ENCODE measurements at places on chromosomes 5 and 9. TPM values are rescaled to one million over a fixed set of nuclear protein-coding genes. Genes with fewer than 3 reads are reported as not detected.
A peak's percentile ranks its signal among the peaks of the same experiment; 100 is the strongest.

The ZFAND5 gene
- 69.8 TPM for polyA plus RNA-seq

The ARHGEF37 gene
- polyA plus RNA-seq: 0.20 TPM

The SARDH gene
- polyA plus RNA-seq: 5.8 TPM

The PFN3 gene
- polyA plus RNA-seq: not detected

The HEMGN gene
- polyA plus RNA-seq: 2.7 TPM

The IRGM gene
- polyA plus RNA-seq: 0.37 TPM

The STK32A gene
- polyA plus RNA-seq: not detected

- H3K27ac ChIP-seq: no peak overlapping the region
- DNase-seq: no peak
- H3K4me3 ChIP-seq: no peak overlapping the region
- H3K4me1 ChIP-seq: peaks cover 20% of the 10 kb centered on the region
- H3K36me3 ChIP-seq: peaks cover 60% of the 10 kb centered on the region
- H3K27me3 ChIP-seq: no peaks in the 10 kb centered on the region
Observed at GRCh38 chr9:93085676-93086075, 10.3 kb upstream of the CARD19 start.

GRCh38 chr5:157502143-157502647 lies 42.2 kb downstream of the NIPAL4 start:
- H3K27ac ChIP-seq: no peak overlapping the region
- peaks cover 80% of the 10 kb centered on the region for H3K36me3 ChIP-seq
- no peaks in the 10 kb centered on the region for H3K27me3 ChIP-seq
- no peak overlapping the region for H3K4me3 ChIP-seq
- DNase-seq: no peak

- peak overlapping the region; percentile 34 for H3K4me3 ChIP-seq
- DNase-seq: no peak
- H3K36me3 ChIP-seq: no peaks in the 10 kb centered on the region
- no peaks in the 10 kb centered on the region for H3K27me3 ChIP-seq
- H3K4me1 ChIP-seq: peaks cover 84% of the 10 kb centered on the region
- H3K27ac ChIP-seq: peak overlapping the region; percentile 96
Observed at GRCh38 chr9:33161011-33161588, 6.0 kb downstream of the B4GALT1 start.

DNA sequence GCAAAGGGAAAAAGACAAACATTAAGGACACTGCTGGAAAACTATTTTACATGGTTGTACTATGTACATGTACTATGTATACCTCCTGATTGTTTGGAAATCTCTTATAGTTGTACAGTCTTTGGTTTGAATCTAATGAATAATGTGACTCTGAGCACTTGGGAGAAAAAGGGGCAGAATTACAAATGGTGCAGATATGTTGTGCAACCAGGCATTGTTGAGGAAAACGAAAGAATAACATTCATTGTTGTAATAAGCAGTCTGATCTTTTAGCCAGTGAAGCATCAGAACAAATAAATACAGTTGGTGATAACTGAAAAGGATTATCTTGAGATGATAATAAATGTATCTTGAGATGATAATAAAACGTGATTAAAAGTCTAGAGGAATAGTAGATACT lies 87.2 kb downstream of the CSNK1G3 start:
- H3K27ac ChIP-seq: no peak overlapping the region
- H3K4me1 ChIP-seq: no peaks in the 10 kb centered on the region
- no peak overlapping the region for H3K4me3 ChIP-seq
- peaks cover 15% of the 10 kb centered on the region for H3K36me3 ChIP-seq

DNA sequence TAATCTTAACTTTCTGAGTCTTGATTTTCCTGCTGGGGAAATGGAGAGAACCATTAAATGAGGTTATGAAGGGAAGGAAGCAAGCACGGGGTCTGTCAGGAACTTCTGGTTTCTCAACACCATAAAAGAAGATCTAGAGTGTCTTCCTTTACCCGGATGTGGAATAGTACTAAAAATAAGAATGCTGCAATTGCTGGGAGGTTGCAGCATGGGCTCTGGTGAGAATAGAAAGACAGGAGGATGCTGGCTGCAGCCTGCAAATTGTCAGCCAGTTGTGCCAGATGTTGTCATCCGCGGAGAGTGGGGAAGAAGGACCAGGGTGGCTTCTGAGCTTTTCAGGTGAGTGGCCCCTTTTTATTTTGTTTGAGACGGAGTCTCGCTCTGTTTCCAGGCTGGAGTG lies 69.3 kb upstream of the STC2 start:
- no peaks in the 10 kb centered on the region for H3K4me1 ChIP-seq
- no peak for DNase-seq
- H3K4me3 ChIP-seq: no peak overlapping the region
- H3K27me3 ChIP-seq: no peaks in the 10 kb centered on the region

DNA sequence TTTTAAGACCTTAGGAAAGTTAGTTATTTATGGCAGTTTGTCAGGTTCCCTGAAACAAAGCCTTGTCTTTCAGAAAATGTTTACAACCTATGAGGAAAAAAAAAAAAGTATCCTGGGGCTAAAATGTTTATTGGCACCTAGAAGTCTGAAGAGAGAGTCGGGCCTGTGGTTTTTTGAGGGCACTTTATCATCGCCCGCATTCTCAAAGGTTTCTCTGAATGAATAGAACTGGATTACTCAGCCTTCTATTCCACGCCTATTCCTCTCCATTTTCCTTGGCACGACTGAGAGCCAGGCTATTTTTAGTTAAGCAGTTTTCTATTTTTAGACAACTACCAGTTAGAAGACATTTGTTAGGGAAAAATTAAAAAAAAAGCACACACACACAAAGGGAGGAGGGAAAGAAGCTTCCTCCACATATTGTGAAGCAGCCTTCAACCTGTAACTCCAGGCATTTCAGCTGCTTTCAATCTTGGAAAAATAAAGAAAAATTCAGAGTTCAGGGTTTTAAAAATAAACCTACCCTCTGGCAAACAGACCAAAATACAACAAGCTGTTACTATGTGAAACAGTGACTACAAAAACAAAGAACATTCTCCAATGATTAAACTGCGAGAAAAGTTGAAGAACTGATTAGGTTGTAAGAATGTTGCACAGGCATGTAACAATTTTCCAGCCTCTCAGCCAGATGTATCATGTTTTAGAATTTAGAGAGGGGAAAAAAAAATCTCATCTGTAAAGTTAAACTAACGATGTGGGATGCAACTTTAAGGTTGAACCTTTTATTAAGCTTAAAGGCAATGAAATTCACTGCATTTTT lies 97.0 kb downstream of the MEF2C start:
- H3K4me1 ChIP-seq: no peaks in the 10 kb centered on the region
- no peak overlapping the region for H3K4me3 ChIP-seq
- no peak overlapping the region for H3K27ac ChIP-seq

GRCh38 chr9:101317735-101318134 lies 67.1 kb downstream of the BAAT start:
- H3K27me3 ChIP-seq: no peaks in the 10 kb centered on the region
- no peak for DNase-seq
- H3K4me1 ChIP-seq: no peaks in the 10 kb centered on the region
- H3K27ac ChIP-seq: no peak overlapping the region

- H3K27me3 ChIP-seq: peaks cover 4% of the 10 kb centered on the region
- no peak overlapping the region for H3K4me3 ChIP-seq
- no peaks in the 10 kb centered on the region for H3K36me3 ChIP-seq
- no peaks in the 10 kb centered on the region for H3K4me1 ChIP-seq
- no peak for DNase-seq
- no peak overlapping the region for H3K27ac ChIP-seq
Observed at GRCh38 chr9:70438341-70438928, 24.0 kb upstream of the KLF9 start.

DNA sequence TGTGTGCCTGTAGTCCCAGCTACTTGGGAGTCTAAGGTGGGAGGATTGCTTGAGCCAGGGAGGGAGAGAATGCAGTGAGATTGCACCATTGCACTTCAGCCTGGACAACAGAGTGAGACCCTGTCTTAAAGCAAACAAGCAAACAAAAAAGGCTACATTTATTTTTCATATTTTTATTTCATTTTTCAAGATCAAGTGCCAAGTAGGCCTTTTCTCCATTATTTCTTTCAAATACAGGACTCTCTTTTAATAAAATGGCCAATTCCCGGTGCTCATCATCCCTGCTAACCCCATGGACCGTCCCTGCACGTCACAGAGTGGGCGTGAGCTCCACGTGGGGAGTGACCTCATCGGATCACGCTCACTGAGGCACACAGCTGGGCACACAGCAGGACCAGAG lies 9.3 kb upstream of the GBGT1 start:
- DNase-seq: no peak
- peaks cover 2% of the 10 kb centered on the region for H3K27me3 ChIP-seq
- H3K36me3 ChIP-seq: no peaks in the 10 kb centered on the region
- H3K4me1 ChIP-seq: no peaks in the 10 kb centered on the region
- H3K4me3 ChIP-seq: no peak overlapping the region
- H3K27ac ChIP-seq: no peak overlapping the region

DNA sequence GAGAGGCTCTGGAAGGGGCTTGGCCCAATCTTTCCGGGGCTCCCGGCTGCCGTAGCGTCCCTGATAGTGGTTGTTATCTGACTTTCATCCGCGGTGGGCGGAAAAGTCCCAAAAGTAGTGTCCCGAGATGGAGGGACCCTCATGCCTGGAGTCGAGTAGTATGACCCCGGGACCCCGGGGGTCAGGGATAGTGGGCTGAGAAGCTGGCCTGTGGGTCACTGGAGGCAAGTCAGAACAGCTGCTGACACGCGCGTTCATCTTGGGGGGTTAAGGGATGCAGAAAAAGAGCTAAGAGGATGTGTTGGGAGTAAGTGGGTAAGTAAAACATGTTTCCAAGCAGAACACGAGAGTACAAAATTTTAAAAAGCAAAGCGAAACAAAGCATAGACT lies 123.4 kb downstream of the TMEM161B start:
- peaks cover 64% of the 10 kb centered on the region for H3K27me3 ChIP-seq
- no peaks in the 10 kb centered on the region for H3K36me3 ChIP-seq
- H3K4me3 ChIP-seq: no peak overlapping the region
- DNase-seq: no peak

- no peaks in the 10 kb centered on the region for H3K4me1 ChIP-seq
- no peak overlapping the region for H3K27ac ChIP-seq
- H3K4me3 ChIP-seq: no peak overlapping the region
Observed at GRCh38 chr5:148949841-148950470, 112.9 kb downstream of the SH3TC2 start.

GRCh38 chr9:103811462-103811861 lies 282.6 kb upstream of the SMC2 start:
- no peaks in the 10 kb centered on the region for H3K4me1 ChIP-seq
- H3K36me3 ChIP-seq: no peaks in the 10 kb centered on the region
- no peak for DNase-seq
- no peak overlapping the region for H3K4me3 ChIP-seq
- H3K27ac ChIP-seq: no peak overlapping the region
- H3K27me3 ChIP-seq: no peaks in the 10 kb centered on the region

DNA sequence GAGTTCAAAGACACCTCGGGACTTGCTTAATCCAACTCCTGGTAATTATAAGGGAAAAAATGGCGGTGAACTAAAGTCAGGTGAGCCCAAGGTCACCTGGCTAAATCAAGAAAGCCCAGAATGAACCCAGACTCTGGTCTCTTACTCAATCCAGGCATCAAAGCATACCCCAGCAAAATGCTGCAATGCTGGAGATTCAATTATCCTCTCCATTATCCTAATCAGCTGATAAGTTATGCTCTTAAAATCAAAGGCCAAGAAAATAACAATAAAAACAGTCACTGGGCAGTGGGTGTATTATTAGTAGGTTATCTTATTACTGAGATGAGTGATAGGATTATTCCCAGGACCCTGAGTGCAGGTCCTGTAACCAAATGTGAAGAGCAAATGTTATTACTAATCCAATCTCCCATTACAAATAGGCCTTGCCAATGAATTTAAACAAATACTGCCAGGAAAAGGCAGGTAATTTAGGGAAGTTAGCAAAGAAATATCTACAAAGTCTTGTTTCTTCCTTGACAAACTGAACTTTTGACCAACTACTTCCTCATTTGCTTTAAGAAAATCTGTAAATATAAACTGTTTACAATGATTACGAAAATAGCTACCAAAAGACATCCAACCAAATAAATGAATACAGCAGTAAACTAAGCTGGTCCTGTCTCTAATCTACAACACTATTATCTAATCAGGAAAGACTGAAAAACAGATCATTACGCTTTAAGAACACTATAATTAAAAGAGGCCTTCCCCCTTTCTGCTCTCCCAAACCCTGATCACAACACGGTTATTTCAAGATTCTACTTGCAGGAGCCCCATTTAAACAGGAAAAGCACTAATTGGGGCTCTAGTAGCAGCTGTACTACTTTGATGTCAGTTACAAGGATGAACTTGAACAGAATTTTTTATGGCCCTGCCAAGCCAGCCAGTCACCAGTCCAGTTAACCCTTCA lies 103.2 kb downstream of the MED27 start:
- DNase-seq: no peak
- no peaks in the 10 kb centered on the region for H3K27me3 ChIP-seq
- H3K4me1 ChIP-seq: no peaks in the 10 kb centered on the region
- no peak overlapping the region for H3K4me3 ChIP-seq
- peaks cover 4% of the 10 kb centered on the region for H3K36me3 ChIP-seq

- H3K4me1 ChIP-seq: no peaks in the 10 kb centered on the region
- H3K4me3 ChIP-seq: no peak overlapping the region
- H3K27ac ChIP-seq: no peak overlapping the region
- H3K36me3 ChIP-seq: no peaks in the 10 kb centered on the region
Observed at GRCh38 chr5:5061836-5062235, 78.3 kb upstream of the ADAMTS16 start.

GRCh38 chr5:15547261-15547839 lies 47.4 kb downstream of the FBXL7 start:
- no peaks in the 10 kb centered on the region for H3K36me3 ChIP-seq
- no peak overlapping the region for H3K27ac ChIP-seq
- H3K4me1 ChIP-seq: no peaks in the 10 kb centered on the region
- no peak overlapping the region for H3K4me3 ChIP-seq
- no peak for DNase-seq

DNA sequence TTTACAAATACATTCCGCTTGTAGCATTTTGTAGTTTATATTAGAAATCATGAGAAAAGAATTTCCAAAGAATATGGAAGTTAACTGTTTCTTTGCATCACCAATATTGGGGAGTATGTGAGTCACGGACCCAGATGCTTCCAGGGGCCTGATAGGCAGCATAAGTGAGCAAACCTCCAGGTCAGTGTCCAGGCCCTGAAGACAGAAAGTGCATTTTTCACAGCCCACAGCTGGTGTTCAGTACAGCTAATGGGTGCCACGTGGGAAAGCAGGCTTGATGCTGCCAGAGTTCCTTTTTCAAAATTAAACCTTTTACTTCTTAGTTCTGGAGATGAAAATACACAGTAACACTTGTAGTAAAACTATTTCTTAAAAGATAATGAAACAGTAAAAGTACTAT lies 454.4 kb upstream of the ACTBL2 start:
- no peaks in the 10 kb centered on the region for H3K27me3 ChIP-seq
- H3K4me3 ChIP-seq: no peak overlapping the region
- no peaks in the 10 kb centered on the region for H3K36me3 ChIP-seq
- H3K4me1 ChIP-seq: no peaks in the 10 kb centered on the region
- no peak for DNase-seq
- no peak overlapping the region for H3K27ac ChIP-seq

- H3K36me3 ChIP-seq: no peaks in the 10 kb centered on the region
- no peak overlapping the region for H3K27ac ChIP-seq
- peaks cover 5% of the 10 kb centered on the region for H3K27me3 ChIP-seq
- no peak for DNase-seq
- H3K4me3 ChIP-seq: no peak overlapping the region
- H3K4me1 ChIP-seq: no peaks in the 10 kb centered on the region
Observed at GRCh38 chr5:138605254-138605972, 30.2 kb upstream of the HSPA9 start.

- H3K4me3 ChIP-seq: no peak overlapping the region
- peaks cover 12% of the 10 kb centered on the region for H3K27me3 ChIP-seq
- no peak overlapping the region for H3K27ac ChIP-seq
- no peak for DNase-seq
- no peaks in the 10 kb centered on the region for H3K4me1 ChIP-seq
- H3K36me3 ChIP-seq: no peaks in the 10 kb centered on the region
Observed at GRCh38 chr9:4375424-4376200, 75.7 kb upstream of the GLIS3 start.

Measured in CD4-positive, CD25-positive, alpha-beta regulatory T cell (primary cell).